ENCODE measurements at places on chromosomes 5 and 9.

- DNase-seq = no peak
Measured at GRCh38 chr5:113119246-113119924, 142.8 kb downstream of the DCP2 start.

GRCh38 chr5:64900618-64901017 is 131.9 kb downstream of the CWC27 start:
- no peak for DNase-seq

GRCh38 chr9:690517-691111 is 150.9 kb upstream of the DMRT1 start:
- DNase-seq = no peak

GRCh38 chr5:117679046-117679445 is 1104.4 kb upstream of the SEMA6A start:
- no peak for DNase-seq

- DNase-seq = no peak
Measured at GRCh38 chr9:136206602-136207275, 1.8 kb upstream of the LHX3 start.

DNA sequence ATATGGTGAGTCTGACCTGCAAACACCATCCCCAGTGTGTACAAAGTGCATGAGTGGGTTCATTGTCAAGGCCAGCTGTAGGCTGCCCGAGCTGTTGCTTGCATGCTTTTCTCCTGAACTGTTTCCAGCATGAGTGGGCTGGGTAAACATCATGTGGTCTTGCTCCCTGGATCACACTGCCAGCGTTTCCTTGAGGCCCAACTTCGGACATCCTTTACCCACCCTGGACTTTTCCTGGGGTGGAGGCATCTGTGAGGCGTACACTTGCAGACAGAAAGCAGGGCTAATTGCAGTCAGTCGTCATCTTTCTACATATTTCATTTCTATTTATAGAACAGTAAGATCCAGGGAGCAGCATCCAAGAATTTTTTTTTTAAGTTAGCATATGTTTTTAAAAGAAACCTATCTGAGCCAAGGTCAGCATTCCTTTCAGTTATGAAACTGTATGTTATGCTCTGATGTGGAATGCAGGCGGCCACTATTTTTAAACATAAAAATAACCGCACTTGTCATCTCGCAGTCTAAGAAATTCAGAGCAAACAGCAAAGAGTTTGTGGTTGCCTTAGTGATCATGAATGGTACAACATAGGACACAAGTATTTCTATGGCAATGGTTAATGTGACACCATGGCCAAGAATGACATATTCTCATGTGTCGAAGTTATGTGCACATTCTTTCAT is 106.5 kb upstream of the DMRT1 start:
- no peak for DNase-seq

GRCh38 chr9:114185570-114186490 is 30.5 kb downstream of the COL27A1 start:
- DNase-seq = no peak

DNA sequence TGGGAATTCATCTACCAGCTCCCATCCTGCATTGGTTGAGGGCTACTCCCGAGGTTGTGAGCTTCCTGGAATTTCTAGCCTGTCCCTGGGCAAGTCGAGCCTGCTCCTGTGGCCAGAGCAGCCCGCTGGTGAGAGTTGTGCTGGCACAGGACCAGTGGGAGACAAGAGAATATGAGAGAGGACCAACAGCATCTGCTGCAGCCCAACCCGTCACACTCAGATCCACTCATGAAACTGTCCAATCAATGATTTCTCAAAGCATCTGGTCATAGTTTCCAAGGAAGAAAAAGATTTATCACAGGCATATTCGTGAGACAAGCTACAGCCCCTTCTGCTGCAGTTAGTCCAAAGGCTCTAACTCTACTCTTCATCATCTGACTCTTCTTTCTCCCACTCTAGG is 64.4 kb upstream of the RAI14 start:
- no peak for DNase-seq

DNA sequence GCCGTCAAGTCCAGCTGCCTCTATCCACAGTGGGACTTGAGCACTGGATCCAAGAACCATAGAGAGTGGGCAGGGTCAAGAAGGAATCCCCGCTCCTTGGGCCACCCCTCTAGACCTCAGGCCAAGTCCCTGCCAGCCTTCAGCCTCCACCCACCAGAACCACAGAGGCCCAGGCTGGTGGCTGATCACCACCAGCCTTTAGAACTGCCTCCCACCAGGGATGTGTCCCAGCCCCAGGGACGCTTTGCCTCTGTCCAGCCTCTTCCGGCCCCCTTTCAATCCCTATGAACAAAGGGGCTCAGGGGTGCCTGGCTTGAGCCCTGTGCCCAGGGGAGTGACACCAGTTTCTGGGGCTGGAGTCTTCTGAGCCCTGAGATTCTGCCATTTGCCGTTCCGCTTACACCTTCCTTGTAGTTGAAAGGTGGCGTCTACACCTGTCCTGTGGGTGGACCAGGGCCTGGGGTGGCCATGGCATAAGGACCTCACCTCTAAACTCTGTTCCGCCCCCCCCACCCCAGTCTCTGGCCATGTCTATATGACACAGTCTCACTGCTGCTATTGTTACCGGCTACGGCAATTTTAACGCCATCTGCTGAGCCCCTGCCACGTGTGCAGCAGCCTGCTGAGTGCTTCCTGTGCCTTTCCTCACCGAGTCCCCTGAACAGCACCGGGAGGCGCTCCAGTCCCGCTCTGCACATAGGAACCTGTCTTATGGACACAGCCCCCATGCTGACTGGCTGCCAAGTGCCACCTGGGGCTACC is 35.7 kb upstream of the ORM1 start:
- DNase-seq = no peak

GRCh38 chr5:168578538-168579487 is at the start of gene PANK3:
TSS of gene PANK3 (minus strand) at chr5:168579368. CDS start at chr5:168579283, 85 bp downstream.
- DNase-seq = no peak

DNA sequence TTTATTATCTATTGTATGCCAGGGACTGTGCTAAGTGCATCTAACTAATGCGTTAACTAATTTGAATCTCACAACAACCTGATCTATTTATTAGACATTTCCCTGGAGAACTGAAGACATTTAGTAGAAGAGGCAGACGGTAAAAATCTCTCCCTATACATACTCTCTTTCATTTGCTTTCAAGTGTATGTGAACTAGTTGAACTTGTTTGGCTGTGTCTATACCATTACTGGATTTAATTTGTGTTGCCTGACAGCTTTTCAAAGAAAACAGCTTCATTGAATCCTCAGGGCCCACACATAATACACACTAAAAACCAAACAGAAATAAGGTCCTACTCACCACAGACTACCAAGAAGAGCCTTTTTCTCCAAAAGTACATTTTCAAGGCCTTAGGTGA is 133.6 kb upstream of the NR3C1 start:
- no peak for DNase-seq

- DNase-seq = no peak
Measured at GRCh38 chr9:109289186-109289585, 31.7 kb downstream of the EPB41L4B start.

DNA sequence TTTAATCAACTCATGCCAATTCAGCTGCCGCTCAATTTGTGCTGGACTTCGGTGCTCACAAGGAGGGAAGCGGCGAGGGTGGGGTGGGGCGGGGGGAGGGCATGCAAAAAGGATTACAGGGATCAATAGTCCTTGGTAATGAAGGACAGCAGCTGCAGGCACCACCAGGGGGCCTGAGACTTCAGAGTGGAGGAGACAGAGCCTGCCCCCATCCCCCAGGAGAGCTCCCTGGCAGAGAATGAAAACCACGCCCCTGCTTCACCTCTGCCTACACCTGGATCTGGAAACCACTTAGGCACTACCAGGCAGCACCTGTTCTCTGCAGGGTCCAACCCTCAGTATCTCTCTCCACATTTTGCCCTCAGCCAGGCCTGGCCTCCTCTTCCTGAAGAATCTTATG is 155.6 kb downstream of the TRIM32 start:
- DNase-seq = no peak

DNA sequence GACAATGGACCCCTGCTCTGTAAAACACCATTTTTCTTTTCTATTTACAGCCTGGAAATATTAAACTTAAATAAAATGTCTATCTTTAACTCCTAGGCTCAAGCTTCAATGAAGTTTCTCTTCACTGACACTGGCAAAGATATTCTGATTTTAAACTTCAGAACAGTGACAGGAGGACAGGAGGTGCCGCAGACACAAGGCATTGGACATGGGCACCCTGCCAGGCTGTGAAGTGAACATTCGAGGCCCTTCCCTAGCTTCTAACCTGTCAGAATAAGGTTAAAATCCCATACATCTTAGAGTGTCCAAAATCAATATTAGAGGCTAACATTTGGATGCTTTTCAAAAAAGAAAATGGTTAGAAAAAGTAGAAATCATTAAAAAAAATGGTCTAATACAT is 9.2 kb downstream of the SEMA5A start:
- DNase-seq = no peak

DNA sequence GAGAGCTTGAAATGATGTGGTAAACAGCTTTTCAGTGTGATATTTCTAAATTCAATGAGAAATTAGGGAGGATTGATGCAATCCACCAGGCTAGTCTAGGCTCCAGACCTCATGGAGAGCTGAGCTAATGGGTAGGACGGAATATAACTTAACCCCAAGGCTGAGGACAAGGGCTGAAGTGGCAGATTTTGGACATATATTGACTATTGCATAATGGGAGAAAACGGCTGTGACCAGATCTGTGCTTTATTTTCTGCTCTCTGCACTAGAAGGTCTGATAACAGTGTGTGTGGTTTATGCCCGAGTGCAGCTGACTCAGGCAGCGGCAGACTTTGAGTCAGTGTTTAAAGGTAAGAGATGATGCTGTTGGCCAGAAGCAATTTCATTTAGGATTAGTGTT is 70.6 kb downstream of the ACTBL2 start:
- DNase-seq = no peak

DNA sequence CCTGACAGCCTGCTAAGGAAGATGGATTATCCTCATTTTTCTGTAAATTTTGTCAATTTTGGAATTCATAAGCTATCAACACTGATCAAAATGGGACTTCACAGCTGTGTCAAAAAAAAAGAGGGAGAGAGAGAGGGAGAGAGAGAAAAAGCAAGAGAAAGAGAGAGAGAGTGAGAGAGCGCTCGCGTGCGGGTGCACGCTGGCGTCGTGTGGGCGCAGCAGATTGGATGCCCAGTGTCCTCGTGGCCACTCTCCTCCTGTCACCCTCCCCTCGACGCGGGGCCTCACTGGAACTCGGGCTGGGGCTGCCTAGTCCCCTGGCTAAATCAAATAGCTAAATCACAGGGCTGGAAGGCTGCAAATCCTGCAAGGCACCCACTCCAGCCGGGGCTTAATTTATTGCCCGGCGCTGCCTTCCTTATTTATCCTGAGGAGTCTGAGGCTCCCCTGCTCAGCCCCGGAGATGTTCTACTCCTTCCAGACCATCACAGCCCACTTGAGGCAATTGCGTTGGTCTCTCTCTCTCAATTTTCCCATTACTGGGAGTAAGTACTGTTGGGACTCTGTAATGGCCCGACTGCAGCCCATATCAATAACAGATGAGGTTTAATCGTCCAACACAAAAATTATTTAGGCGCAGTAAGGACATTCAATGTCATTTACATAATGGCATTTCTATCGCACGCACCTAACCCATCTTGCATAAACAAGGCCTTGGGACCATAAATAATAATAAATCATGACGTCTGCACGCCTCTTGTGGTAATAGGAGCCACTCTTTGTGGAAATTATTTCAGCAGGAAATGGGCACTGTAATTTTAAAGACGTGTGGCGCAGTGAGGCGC is 94.2 kb downstream of the PAX5 start:
- DNase-seq = no peak

DNA sequence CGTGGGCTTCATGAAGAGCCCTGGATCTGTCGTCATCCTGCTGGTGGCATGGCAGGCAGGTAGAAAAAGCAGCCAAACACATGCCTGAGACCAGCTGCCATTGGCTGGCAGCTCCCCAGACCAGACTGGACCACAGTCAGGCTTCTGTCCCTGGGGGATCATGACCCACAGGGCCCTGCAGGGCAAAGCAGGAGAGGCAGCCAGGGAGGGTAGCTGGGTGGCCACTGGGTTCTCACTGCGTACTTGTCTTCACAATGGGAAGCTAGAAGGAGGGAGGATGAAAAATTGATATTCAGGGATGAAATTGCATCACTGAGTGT is 67.8 kb upstream of the GARNL3 start:
- no peak for DNase-seq

DNA sequence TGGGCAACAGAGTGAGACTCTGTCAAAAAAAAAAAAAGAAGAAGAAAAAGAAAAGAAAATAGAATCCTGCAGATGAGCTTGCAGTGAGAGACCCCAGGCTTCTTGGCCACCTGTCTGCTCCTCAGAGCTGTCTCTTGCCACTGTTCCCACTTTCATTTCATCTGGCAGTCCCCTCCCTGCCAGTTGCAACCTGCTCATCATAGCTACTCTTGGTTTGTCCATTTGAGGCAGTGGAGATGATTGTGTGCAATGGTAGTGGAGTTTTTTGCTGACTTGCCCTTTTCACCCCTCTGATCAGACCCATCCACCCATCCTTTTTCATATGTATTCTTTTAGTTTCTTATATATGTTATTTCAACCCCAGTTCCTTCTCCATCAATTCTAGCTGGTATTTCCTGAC is 28.7 kb downstream of the ANKRD33B start:
- DNase-seq = no peak

GRCh38 chr5:56369361-56369811 is 136.3 kb upstream of the ANKRD55 start:
- no peak for DNase-seq

DNA sequence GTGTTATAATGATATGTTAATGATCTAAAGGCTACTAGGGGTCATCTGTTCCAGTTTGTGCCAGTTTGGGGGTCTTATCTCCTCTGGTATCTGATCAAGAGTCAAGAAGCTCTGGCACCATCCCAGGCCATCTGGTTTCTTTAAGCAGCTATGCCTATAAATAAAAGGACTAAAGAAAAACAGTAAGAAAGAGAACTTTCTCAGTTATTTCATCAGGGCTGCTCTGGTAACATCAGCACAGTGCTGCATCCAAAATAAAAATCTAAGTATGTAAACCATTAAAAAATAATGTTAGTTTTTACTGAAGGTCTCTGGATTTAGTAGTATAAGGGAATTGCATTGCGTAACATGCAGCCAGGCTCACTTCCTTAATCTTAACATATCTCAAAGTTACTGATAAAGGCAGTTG is 185.0 kb downstream of the NR2F1-AS1 start:
- no peak for DNase-seq

DNA sequence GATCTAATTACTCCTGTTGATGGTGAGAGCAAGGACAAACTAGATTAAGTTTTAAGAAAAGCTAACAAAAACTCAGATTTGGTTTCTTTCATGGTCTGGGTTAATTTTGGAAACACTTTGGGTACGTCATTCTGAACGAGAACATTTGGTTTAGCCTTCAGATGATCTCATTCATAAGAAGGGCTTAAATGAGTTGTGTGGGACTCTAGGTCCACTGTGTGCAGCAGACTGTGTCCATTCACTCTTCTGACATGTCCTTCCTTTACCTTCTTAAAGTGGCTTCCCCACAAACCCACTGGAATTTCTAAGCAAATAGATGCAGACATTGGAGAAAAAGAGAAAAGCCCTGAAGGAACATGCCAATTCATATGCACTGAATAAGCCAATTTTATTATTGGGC is 96.8 kb downstream of the FBXO4 start:
- no peak for DNase-seq

- DNase-seq = no peak
Measured at GRCh38 chr9:137986268-137987099, 108.9 kb downstream of the CACNA1B start.
